ENCODE measurements at places on chromosomes 1 and 21.

GRCh38 chr1:204377800-204378668 lies 18.3 kb upstream of the PLEKHA6 start:
- no peak for DNase-seq

DNA sequence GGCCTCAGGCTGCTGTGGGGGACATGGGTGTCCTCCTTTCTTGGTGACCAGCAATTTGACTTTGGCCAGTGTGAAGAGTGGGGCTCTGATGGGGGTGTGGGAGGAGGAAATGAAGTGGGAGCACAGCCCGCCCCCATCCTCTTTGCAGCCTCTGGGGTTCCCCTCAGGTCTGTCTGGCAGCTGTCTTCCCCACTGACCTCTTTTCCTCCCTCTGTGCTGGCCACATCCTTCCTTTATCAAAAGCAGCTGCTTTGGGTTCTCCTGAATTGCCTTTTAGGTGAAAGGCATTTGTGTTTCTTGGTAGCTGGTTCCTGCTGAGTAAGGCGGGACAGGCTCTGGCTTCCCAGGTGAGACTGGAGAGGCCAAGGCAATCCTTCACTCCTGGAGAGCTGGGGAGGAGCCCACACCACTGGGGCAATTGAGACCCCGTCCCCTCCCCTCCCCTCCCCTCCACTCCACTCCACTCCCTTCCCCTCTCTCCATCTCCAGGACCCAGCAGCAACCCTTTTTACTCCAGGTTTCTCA lies 24.9 kb downstream of the PCAT6 start:
- no peak for DNase-seq

- no peak for DNase-seq
Observed at GRCh38 chr1:178682886-178683285, 42.2 kb upstream of the RALGPS2 start.

DNA sequence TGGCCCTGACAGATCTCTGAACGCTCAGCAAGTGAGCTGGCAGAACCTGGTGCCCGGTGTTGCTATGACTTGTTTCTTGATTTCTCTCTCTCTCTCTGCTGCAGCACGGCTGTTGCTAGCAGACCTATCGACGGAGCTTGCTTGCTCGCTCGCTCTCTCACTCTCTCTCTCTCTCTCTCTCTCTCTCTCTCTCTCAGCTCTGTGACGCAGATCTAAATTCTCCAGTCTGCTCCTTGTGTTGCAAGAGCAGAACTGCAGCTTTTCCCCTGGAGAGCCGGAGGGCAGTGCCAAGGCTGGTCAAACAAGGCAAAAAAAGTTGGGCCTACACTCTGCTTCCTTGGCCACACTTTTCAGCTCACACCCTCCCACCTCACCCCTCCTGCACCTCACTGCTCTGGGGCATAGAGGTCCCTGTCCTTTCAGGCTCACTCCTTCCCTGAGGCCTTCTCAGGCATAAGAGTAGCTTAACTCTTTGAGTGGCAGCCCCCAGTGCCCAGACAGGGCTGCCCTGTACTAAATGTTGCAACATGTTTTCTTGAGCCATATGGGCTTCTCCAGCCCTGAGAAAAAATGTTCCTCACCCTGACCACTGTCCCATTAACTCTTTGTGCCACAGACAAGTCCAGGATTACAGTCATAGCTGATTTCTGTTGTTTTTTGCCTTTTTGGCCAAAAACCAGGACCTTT lies 72.2 kb downstream of the CD46 start:
- peak; percentile 88 for DNase-seq

GRCh38 chr21:36815284-36815683 lies 116.4 kb downstream of the SIM2 start:
- no peak for DNase-seq

- DNase-seq: no peak
Observed at GRCh38 chr1:91546301-91546581, 45.6 kb downstream of the CDC7 start.

GRCh38 chr1:145837656-145838055 lies 7.8 kb upstream of the NUDT17 start:
- DNase-seq: no peak

DNA sequence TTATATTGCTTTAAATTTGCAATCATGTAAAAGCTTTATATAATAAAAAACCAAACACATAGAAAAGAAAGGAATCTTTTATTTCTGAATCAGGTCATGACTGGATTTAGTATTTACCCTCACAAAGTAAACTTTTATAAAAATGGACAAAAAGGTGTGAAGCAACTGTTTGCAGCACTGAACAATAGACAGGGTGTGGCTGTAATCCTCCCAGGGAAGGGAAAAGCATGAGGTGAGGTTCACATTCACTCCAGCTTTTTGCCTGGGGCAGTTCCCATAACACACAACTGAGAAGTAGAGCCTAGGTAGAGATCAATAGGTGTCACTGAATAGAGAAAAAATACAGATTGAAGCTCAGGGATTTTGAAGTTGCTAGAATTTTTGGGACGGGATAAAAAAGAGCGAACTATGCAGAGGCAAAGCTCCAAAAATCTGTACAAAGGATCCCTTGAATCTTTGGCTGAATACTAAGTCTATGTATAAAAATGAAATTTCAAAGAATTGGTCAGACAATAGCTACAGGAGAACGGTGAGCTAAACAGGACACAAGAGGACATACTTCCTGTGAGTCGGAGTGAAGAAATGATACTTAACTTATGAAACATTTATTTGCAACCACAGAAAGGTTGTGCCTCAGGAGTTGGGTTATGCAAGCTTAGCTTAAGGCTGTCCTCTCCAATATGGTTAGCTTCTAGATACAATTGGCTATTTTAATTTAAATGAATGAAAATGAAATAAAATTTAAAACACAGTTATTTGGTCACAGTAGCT lies 162.0 kb upstream of the ZP4 start:
- DNase-seq: no peak

DNA sequence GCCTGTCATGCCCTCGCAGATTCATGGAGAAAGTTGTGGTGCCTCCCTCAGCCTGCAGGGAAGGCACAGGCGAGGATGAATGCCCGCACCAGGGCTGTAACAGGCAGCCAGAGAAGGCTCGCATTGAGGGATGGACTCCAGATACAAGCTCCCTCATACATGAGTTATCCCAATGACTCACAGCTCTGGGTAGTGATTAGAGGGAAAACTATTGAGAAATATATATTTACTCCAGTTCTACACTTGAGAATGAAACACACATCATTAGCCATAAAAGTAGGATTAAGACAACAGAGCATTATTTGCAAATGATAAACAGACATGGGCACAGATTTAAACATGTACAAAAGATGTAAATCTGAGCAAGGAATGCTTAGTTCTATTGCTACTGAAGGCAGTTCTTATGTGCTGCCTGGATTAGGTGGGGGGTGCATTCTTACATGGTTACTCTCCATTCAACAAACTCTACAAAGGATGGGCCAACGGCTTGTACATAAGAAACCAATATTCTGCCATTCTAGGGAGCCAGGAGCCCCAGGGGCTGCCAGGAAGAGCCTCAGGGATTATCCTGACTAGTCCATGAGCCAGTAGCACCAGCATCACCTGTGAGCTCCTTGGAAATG lies 97.9 kb downstream of the CSMD2 start:
- no peak for DNase-seq

DNA sequence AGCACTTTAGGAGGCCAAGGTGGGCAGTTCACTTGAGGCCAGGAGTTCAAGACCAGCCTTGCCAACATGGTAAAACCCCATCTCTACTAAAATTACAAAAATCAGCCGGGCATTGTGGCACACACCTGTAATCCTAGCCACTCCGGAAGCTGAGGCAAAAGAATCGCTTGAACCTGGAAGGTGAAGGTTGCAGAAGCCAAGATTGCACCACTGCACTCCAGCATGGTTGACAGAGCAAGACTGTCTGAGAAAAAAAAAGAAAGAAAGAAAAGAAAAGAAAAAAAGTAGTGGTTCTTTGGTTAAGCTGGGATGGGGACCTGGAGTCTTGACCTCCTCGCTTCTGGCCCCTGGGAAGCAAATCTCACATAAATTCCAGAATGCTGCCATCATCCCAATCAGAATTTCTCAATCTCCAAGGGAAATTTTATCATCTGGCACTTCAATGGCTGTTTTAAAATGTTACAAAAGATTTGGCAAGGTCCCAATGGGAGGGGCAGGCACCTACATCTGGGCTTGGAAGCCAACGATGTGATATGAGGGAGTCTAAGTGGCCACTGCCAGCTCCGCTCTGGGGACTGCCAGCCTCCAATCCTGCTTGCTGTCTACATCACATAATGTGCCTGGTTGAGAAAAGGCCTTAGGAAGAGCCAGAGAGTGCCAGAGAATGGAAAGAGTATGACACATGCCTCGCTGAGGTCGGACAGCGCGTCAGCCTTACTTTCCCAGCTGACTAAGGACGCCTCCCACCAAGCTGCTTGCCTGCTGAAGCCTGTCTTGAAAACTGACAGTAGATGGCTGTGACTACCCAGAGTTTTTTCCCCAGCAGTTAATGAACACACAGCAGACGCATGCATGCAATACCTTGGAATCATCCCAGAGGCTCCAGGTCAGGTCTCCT lies 42.1 kb upstream of the SRP9 start:
- DNase-seq: no peak

- DNase-seq: no peak
Observed at GRCh38 chr1:172999349-172999748, 51.4 kb downstream of the TNFSF18 start.

- DNase-seq: no peak
Observed at GRCh38 chr1:31977385-31978131, 36.1 kb upstream of the KHDRBS1 start.

GRCh38 chr21:44426663-44427191 lies 28.6 kb upstream of the LRRC3 start:
- no peak for DNase-seq

DNA sequence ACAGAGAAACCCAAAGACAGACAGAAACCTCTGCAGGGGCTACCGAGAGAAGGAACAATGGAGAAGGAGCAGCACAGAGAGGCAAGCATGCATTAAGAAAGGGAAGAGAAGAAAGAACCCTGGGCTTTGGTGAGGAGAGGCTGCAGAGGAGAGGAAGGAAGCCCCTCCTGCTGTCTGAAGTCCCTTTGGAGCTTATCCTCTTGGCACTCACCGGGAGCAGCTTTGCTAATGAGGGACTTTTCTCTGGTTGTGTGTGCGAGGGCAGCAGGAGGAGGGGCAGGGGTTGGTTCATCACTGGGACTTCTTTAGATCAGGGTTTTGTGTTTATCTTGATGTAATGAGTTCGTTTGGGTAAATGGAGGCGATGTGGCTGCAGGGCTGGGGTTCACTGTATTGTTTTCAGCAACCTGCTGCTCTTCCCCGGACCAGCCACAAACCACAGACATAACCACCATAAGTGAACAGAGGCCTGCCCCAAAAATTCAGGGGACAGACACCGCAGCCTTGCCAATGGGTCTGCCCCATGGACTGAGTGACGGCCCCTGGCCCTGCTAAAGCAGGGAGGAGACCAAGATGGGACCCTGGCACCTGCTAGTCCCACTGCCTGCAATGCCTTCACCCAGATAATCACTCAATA lies 100.6 kb downstream of the KCND3 start:
- DNase-seq: no peak

DNA sequence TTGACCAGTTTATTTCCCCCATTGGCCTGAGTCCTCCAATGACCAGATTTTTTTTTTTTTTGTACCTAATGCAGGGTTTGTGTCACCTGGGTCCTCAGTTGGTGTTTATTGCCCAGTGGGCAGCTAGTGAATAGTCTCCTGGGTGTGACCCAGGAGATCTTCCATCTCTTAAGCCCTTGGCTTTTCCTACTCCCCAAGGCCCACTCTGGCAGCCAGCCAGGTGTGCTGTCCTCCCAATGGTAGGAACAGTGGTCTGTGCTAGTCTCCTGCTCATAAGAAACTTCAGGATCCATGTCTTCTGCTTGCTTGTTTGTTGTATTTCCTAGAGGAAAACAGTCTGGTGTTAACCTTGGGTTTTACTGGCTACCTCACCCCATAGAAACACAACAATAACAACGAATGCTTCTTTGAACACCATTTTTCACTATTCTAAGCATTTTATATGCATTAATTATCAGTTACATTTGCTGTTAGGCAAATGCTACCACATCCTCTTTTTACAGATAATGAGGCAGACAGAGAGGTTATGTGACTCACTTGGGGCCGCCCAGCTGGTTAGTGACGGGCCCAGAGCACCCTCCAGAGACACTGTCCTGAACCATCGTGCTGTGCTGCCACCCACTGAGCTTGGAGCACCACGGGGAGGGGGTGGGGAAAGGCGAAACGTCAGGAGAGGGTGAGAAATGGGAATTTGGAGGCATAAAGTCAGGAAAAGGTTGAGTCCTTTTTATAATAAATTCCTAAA lies 107.5 kb downstream of the HIVEP3 start:
- no peak for DNase-seq

- no peak for DNase-seq
Observed at GRCh38 chr21:40587736-40588346, 259.1 kb downstream of the DSCAM start.

DNA sequence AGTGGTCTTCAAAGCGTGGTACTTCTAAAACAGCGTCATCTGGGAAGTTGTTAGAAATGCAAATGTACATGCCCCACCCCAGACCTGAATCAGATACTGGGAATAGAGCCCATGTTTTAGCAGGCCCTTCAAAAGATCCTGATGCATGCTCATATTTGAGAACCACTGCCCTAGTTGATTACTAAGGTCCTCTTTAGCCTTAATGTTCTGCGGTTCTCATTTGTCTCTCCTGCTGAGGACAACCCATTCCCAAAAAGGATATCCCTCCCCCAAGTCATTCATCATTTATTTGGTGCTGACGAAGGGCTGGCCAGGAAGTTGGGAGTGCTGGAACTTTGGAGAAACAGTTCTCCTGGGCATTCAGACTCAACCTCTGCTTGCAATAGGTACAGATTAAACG lies 92.4 kb upstream of the RALGPS2 start:
- no peak for DNase-seq

DNA sequence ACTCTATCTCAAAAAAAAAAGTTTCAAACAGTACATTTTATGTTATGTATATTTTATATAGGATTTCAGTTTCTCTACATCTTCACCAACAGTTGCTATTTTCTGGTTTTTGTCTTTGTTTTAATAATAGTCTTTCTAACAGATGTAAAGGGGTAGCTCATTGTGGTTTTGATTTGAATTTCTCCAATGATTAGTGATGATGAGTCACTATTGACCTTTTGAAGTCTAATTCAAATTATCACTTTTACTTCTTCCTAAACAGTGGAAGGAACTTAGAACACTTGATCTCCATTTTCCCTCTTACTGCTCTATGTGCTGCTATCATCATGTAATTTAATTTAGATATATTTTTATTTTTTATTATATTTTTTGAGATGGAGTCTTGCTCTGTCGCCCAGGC lies 31.7 kb upstream of the SHCBP1L start:
- DNase-seq: no peak

DNA sequence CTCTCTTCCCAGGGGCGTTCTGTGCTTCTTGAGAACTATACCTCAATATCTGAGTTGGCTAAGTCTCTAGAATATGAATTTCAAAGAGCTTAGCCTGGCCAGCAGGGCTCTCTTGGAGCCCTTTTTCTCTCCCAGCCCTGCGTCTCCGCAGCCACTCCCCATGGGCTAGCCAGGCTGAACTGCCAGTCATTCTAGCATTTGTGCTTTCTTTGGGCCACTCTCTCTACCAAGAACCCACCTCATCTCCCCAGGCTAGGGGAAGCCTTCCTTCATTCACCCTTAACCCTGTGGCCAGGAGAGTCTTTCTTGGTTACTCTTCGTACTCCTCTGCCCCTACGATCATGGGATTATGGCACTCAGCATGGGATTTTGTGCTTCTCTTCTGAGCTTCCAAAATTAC lies 18.2 kb downstream of the ABCG1 start:
- DNase-seq: no peak

Measured in left renal pelvis (tissue), 4 donors.